ENCODE measurements at places on chromosomes 2 and 18. TPM values are rescaled to one million over a fixed set of nuclear protein-coding genes. Genes with fewer than 3 reads are reported as not detected.

DNA sequence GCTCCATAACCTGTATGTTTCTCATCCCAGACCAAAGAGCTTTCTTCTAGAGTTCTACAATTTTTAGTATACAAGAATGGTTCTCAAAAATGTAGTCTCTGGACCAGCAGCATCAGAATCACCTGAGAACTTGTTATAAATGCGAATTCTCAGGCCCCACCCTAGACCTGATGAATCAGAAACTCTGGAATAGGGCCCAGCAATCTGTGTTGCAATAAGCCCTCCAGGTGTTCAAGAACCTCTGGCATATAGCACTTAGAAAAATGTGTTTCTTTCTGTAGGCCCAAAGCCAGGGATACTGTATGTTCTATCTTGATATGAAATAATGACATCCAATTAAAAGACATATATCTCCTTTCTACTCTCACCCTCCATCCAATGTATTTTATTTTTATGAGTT is 10.4 kb downstream of the PAIP2B start:
- DNase-seq: peak; percentile 53

DNA sequence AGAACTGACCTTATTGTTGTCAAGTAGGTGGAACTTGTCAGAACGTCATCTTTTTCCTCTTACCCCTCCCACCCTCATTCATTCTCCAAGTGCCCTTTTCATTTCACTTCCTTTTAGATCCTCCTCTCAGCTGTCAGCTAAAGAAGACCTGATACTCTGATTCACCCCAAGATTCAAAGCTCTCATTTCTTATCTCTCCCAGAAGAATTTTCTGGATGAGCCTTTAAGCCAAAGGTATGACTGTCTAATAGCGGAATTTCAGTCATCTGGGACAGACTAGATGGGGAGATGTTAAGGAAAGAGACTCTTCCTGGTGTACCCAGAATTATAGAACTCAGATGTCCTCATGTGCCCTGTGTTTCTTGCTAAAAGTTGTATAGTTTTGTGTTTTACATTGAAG is 53.9 kb downstream of the TCF7L1 start:
- DNase-seq: no peak

DNA sequence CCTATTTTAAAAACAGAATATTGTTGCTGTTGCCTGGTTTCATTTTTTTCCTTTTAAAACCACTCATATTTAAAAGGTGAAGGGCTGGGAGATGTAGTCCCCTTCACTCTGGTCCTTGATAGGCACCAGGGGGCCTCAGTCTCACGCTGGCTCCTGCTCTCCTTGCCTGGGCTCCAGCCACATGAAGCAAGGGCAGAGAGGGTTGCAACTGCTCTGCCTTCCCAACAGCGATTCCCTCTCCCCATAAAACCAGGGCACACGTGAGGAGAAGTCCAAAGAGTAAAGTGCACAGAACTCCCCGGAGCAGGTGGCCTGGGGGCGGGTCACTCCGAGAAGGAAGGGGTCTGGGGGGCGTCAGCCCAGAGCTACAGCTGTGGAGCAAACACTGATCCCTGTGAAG is 12.8 kb downstream of the TMEM127 start:
- no peak for DNase-seq

- DNase-seq: no peak
These were observed 6.6 kb downstream of the TTLL4 start for GRCh38 chr2:218717262-218717661.

DNA sequence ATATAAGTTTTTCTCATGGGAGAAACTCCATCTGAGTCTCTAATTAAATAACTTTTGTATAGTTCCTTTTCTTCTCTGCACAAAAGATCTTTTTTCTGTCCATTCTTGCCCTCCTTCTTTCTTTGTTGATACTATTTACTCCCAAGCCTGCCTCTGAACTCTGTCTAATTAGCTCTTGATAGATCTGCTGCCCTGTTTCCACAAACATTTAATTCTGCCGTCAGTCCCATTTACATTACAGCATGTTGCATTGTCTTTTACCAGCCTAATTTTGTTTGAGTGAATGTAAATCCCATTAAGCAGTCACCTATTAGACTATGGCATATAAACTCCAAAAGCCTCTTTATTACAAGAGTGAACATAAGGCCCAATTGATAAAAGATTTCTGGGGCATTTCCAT is 254.4 kb downstream of the ERBB4 start:
- no peak for DNase-seq

- no peak for DNase-seq
These were observed 23.3 kb upstream of the RMC1 start for GRCh38 chr18:23479829-23480505.

- DNase-seq: no peak
These were observed 639.6 kb downstream of the IRS1 start for GRCh38 chr2:226159875-226160479.

DNA sequence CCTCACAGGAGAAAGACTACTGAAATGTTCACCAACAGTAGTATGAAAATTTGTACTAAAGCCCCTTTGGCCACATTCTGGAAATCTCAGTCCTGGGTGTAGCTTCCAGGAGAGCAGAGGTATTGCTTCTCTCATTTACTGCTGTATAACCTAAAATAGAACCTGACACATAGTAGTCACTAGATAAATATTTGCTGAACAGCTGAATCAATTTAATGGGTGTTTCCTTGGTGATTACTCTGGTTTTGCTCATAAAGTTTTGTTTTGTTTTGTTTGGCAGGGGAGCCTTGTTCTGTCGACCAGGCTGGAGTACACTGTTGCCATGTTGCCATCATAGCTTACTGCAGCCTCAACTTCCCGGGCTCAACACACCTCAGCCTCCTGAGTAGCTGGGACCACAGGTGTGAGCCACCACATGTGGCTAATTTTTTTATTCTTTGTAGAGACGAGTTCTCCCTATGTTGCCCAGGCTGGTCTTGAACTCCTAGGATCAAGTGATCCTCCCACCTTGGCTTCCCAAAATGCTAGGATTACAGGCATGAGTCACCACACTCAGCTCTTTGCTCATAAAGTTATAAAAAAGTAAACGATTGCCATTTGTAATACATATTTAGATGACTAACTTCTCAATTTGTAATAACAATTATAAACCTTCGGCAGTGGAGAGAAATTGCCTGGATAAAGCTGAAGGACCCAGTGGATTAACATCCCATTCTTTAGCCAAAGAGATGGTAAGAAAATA is 11.5 kb upstream of the PARD3B start:
- no peak for DNase-seq

GRCh38 chr18:29849144-29849543 is 1193.4 kb downstream of the DSC3 start:
- DNase-seq: no peak

DNA sequence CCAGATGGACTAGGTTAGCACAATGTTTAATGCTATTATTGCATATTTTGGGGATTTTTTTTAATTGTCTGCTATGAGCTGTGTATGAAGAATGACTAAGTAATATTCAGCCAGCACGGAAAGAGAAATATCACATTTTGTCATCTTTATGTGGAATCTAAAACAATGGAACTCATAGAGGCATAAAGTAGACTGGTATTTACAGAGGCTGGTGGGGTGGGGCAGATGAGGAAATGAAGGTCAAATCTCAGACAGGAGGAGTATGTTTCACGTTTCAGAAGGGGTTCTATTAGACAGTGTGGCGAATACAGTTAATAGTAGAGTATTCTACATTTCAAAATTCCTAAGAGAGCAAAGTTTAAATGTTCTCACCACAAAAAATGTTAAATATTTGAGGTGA is 4.7 kb downstream of the CDH19 start:
- DNase-seq: no peak

GRCh38 chr2:28492282-28492681 is 3.6 kb upstream of the PLB1 start:
- no peak for DNase-seq

DNA sequence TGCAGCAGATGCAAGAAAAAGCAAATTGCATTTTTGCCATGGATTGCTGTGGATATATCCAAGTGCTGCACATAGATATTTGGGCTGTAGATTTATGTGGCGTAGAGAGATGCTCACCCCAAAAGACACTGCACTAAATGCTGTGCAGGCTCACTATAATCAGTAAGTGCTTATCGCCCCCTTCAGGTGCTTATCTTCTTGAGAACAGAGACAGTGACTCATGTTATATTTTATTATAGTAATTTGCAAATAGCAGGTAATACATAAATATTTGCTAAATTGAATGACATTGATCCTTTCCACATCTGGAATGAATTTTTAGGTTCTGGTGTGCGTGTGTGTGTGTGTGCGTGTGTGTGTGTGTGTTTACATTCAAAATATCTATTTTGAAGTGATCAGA is 36.8 kb upstream of the PLEKHM3 start:
- DNase-seq: no peak

- peak; percentile 16 for DNase-seq
These were observed 1.7 kb downstream of the ZAP70 start for GRCh38 chr2:97714950-97715652.

- no peak for DNase-seq
These were observed 68.6 kb upstream of the PXDN start for GRCh38 chr2:1812926-1813325.

DNA sequence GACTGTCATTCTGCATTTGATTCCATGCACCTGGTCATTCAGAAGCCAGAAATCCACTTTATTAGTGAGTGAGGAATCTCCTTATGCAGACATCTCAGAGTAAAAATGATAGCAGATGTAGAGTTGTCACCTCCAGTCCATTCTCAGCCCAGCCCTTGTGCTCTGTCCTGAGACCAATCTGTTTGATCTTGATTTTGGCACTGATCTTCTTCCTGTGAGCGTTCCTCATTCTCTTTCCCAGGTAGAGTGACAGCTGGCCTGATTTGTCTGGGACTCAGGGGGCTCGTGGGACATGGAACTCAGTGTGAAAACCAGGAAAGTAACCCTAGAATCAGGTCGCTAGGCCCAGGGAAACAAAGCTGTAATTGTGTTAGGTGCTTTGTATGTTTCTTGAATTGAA is 8.9 kb downstream of the ARHGAP25 start:
- DNase-seq: no peak

- DNase-seq: no peak
These were observed 134.2 kb upstream of the NOL4 start for GRCh38 chr18:34358923-34359322.

GRCh38 chr18:9950289-9951016 is 36.6 kb downstream of the VAPA start:
- no peak for DNase-seq

- no peak for DNase-seq
These were observed 361.2 kb upstream of the GALNT5 start for GRCh38 chr2:156896294-156896693.

GRCh38 chr2:109120166-109120565 is 8.8 kb upstream of the SH3RF3 start:
- no peak for DNase-seq

GRCh38 chr2:126655051-126655450 is 907 bp upstream of the GYPC start:
- DNase-seq: no peak

DNA sequence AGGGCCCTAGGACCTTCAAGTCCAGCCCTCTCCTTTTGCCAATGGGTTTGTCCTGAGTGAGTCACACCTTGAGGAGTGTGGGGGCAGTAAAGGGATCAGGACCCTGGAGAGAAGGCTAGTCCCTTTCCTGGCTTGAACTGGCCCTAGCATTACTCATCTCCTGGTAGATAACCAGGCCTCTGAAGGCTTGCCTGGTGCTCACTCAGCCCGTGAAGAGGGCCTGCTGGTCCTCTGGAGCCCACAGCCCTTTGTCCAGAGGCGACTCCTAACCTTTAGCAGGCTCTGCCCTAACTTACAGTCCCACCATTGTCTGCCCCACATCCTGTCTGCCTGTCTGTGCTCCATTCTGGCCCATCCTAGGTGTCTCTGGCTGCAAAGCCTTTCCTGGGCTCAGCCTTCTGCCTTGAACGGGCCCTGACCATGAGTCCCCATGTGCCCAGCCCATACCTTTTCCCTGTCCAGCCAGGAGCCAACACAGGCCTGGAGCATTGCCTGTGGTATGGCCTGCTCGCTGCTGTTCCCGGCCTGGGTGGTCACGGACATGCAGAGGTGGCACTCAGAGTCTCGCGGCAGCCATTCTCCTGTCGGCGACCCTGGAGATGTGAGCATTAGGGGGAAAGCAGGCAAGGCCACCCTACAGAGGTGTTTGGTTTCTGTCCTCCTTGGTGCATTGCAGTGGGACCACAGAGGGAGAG is 5.0 kb downstream of the SFTPB start:
- peak; percentile 59 for DNase-seq

DNA sequence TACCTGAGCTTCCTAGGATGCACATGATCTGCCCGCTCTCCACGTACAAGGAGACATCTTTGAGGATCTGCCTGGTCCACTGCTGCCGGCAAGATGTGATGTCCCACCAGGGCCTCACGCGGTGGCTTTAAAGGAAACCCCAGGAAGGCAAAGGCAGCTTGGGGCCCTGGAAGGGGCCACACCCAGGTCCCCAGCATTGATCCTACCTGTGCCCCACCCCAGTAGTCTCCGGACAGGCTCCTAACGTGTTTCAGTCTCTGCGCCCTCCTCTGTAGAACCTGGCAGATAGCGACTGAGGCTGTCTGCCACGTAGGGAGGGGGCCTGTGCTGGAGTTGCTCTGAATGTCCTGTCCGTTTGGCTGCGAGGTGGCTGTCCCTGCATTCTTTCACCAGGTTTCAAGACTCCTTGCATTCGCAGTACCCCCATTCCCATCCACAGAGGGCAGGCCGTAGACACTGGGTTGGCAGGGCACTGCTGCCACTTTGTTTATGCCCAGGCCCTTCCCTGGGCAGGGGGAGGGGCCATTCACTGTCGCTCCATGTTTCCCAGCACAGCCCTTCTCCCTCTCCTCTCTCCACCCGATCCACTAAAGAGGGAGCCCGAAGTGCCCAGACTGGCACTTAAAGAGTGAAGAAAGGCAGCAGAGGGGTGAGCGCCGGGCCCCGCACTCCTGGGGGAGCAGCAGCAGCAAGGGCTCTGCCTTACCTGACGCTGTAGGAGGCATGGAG is 644 bp downstream of the ABCG5 start:
- no peak for DNase-seq

DNA sequence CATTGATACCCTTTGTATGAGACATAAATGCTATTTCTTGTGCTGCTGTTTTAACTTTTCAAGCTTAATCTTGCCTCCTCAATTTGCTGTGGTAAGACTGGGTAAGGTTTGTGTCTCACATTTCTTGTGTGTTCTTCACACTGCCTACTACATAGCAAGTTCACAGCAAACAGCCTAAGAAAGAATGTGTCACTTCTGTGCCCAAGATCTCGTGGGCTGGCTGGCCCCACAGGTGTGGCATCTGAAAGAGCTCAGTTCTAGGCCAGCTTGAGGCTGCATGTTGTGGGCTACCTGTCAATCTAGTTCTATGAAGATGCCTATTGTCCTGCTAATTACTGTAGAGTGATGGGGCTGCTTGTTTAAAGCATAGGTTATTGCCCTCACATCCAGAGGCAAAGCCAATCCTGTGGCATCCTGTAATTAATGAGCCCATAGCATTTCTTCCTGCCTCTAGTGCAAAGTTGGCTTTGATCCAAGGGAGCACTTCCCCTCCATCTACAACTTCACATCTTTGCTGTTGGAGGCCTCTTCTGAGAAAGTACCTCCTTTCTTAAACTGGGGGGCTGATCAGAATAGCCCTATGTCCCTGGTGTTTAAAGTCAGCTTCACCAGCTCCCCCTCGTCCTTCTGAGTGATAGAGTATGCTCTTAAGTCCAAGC is 40.9 kb upstream of the ASPRV1 start:
- no peak for DNase-seq

Gene HOXD13
- not detected for total RNA-seq

Gene DYNAP
- total RNA-seq: not detected

Gene GALR1
- total RNA-seq: not detected

Gene DGKD
- 66.1 TPM for total RNA-seq

Gene CRYGD
- total RNA-seq: not detected

Gene USP34
- total RNA-seq: 112 TPM

Gene MSTN
- total RNA-seq: not detected

Gene XDH
- 0.30 TPM for total RNA-seq

Gene UPP2
- total RNA-seq: not detected

Gene RNPEPL1
- 71.0 TPM for total RNA-seq

Gene PTPRM
- total RNA-seq: 82.0 TPM

Gene TMEM37
- 12.2 TPM for total RNA-seq

Gene NGEF
- 1.3 TPM for total RNA-seq

Gene LIMS2
- 33.6 TPM for total RNA-seq

Data from upper lobe of left lung (tissue), 6 donors.